HAP-1 (cell line): ENCODE measurements at places on chromosomes 3 and 15.
A peak's percentile ranks its signal among the peaks of the same experiment; 100 is the strongest.

DNA sequence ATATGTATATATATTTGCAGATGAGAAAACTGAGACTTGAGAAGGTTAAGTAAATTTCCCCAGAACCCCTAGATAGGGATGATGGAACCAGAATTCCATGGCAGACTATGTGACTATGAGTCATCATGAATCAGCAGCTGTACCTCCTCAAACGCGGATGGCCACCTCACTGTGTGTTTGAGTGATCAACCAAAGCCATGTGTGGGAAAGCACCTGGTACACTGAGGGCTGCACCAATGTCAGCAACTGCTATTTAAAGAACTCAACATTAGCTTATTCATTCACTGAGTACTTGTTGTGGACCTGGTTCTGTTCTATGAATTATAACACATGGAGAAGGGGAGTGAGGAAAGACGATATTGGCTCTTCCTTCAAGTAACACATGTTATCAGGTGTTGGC is 377.0 kb downstream of the GAP43 start:
- no peak for DNase-seq

DNA sequence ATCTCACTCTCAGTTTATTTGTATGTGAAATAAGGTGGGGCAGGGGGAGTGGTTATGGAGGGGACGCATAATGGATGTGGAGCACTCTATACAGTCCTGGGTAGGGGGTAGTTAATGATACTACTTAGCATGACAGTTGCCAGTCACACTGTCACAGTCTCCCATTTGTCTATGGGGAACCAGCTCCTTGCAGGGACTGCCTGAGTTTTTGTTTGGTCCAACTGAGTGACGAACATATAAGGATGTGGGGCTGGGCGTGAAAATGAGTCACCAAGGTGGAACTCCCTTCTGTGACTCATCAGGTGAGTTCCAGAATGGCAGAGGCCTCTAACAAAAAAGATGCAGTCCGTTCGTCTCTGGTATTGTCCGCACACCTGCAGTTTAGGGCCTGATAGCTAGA is 235.3 kb upstream of the ST8SIA2 start:
- DNase-seq = no peak

DNA sequence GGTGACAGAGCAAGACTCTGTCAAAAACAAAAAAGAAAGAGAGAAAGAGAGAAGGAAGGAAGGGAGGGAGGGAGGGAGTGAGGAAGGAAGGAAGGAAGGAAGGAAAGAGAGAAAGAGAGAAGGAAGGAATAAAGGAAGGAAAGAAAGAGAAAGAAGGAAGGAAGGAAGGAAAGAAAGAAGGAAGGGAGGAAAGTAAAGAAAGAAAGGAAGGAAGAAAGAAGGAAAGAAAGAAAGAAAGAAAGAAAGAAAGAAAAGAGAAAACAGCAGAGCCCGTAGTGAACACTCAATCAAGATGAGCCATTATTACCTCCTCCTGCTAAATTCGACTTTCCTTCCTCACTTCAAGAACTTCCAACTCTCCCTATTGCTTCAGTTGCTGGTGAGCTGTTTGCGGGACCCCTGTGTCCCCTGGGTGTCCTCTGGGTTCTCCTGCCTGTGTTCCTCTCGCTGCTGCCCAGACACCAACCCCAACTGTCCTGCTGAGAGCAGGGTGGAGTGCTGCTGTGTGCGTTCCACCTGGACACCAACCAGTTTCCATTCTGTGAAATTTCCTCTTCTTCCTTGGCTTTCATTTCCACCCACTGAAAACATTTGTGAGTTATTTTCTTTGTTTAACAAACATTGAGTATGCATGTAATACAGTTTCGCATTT is 266.4 kb downstream of the FAM43A start:
- no peak for DNase-seq

- DNase-seq = no peak
Measured at GRCh38 chr15:73978896-73979295, 13.2 kb downstream of the STOML1 start.

DNA sequence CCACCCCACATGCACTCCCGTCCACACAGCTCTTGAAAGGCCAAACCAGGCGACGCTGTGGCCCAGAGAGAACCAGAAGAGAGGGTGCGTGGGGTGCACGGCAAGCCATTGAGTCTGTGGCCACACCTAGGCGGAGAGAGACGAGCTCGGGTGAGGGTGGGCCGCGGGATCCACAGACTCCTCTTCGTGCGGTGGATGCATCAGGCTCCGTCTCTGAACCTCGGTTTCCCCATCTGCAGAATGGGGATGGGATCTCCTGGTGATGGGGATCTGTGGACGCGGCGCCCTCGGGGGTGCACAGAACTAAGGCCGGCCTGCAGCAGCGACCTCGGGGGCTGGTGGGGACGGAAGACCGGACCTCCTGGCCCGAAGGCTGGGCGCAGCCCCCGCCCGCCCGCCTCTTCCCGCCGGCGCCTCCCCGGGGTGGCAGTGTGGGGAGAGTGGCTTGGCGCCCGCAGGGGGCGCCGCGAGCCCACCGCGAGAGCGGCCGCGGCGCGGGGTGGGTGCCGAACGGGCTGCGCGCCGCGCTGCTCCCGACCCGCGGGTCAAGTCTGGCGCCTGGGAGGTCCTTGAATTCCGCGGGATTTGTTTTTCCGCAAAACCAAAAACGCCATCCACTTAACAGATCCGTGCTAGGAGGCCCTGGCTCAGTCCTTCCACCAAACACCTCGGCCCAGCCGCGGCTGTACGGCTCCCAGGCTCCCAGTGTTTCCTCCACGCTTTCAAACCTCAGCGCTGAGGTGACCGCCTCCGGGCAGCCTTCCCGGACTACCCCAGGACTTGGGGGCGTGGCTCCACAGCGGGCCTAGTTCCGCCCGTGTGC is 13.2 kb upstream of the ADPGK start:
- peak; percentile 73 for DNase-seq

DNA sequence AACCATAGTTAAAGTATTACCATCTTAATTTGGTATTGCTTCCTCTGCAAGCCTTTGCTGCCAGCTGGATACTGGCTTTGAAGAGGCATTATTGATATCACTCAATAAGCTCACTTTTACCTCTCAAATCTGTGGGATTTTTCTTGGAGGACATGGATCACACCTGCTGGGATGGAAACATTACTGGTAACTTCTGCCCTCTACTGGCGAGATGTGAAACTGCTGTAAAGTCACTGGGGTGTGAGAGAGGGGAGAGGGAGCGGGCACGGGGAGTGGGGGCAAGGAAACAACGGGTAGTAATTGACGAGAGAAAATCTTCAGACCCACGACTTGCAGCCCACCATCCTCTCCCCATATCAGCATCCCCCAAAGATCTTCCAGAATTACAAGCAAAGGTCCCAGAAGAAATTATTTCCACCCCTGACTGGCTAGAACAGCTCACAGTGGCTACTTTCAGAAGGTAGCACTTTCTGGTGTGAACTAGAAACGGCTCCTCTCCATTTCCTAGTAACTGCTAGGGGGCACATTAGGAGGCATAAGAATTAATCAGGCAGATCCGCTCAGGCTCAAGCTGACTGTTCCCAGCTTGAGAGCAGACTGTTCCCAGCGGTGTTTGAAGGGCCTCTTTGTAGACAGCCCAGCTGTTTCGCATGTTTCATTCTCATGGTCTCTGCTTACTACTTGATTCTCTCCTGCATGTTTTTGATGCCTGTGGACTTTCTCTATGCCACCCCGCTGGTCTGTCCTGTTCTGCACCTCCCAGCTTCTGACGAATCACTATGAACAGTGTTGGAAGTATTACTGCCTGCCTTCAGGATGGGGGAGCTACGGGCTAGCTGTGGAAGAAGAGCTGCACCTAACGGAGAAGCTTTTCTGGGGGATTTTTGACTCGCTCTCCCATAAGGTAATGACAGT is 230.4 kb upstream of the CHRM5 start:
- peak; percentile 30 for DNase-seq

GRCh38 chr15:67906382-67906781 is 66.5 kb upstream of the RNU6-1 start:
- no peak for DNase-seq

DNA sequence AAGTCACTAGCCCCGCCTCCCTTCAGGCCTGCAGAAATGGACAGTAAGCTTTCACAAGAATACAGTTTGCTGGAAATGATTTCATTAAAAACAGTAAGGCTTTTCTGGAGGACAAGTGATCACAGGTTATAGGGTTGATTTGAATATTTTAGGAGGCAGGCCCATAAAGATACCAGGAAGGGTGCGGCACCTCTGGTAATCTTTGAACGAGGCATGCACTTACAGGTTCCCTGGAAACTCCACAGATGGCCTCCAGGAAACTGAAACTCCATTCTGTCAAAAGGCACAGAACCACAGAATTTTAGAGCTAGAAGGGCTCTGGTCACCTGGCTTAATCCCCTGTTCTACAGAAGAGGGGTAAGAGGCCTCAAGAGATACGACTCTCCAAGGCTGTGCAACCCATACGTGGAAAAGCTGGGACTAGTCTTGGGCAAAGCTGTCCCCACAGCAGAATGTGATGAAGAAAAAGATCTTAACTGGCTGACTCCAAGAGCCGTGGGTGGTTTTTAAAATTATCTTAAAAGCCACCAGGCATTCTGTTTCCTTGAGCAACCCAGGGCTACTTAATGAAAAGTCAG is 1.2 kb downstream of the STARD5 start:
- DNase-seq = no peak

DNA sequence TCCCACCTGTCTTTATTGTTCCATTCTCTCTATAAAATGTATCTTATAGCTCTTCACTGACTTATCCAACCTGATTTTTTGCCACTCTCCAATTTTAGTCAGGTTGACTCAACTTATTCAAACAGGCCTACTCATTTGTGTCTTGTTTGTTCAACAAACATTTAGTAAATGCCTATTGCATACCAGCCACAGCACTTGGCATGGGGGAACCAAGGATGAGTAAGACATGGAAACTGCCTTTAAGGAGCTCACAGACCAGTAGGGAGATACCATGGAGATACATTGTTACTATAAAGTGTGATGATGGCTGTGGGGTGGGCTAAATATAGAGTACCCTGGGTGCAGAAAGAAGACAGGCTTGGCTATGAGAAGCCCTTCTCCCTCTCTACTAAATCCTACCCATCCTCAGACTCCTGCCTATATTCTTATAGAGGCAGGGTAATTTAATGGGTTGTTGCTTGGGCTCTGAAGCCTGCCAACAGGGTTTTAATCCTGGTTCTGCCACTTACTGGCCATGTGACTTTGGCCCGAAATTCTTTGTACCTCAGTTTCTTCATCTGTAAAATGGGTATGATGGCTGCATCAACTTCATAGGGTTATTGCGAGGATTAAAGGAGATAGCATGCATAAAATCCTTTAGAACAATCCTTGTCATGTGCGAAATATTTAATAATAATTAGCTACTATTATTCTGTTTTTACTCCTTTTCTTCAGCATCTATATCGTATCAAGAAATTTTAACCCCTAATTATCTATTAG is 348.5 kb upstream of the UMPS start:
- DNase-seq = no peak

- no peak for DNase-seq
Measured at GRCh38 chr3:11386465-11387113, 114.4 kb downstream of the ATG7 start.

DNA sequence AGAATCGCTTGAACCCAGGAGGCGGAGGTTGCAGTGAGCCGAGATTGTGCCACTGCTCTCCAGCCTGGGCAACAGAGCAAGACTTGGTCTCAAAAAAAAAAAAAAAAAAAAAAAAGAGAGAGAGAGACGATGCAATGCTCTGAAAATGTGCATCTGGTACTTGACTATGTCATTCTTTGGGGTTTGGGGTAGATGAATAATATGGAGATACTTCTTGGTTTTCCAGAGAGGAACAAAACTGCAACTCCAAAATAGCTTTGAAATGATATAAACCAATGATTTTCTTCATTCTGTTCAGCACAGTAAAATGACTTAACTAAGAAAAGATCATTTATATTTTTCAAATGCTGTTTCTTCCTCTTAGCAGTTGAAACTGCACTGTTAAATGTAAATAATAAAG is 158.9 kb downstream of the ISL2 start:
- DNase-seq = no peak

DNA sequence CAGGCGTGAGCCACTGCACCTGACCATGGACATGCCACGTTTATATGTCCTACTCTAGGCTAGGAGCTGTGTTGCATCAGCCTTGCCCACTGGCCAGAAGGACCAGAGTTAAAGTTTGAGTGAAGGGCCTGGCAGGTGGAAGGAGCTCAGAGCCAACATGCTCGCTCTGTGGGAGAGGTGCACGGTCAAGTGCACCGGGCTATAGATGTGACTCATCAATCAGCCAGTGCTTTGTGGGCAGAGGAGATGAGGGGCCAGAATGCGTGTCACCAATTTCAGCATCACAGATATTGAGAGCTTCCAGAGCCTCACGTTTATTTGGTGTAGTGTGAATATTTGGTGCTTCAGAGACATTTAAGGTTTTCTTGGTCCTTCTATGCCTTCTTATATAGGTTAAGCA is 137.3 kb upstream of the KBTBD8 start:
- DNase-seq = no peak

DNA sequence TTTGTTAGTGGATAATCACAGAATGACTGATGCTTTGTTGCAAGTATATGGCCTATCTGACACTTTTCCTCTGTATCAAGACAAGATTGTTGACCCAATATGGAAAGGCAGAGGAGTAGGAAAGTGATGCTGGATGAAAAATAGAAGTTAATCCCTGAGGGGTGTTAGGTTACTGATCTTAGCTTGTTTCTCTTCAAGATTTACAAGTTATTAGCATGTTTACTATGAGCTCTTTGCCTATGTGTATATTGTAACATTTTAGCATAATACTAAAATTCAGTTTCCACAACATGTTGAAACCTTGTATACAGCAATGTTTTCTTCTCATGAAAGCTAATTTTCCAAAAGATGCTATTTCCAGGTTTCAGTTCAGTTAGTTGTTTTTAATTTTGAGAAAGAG is 120.4 kb upstream of the CCNL1 start:
- DNase-seq = no peak

DNA sequence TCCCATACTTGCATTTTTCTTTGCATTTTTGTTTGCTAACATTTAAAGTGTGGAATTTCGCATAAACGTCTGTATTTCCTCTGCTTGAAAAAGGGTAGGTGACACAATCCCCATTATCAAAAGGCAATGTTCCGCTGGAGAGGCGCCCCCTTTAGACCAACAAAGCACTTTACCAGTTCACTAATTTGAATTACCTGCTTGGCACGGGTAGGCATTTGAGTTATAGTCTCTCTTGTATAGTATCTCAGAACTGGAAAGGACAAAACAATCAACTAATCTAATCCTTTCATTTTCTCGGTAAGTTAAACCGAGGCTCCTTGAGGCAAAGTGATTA is 775 bp upstream of the CCDC39 start:
- DNase-seq = peak; percentile 51

GRCh38 chr15:58605931-58606530 is 143.5 kb downstream of the ADAM10 start:
- no peak for DNase-seq

GRCh38 chr3:52886049-52886730 is 11.2 kb downstream of the STIMATE start:
- no peak for DNase-seq

- DNase-seq = no peak
Measured at GRCh38 chr3:51382947-51383578, 2.0 kb upstream of the MANF start.
